Choroid plexus epithelial cell (primary cell): ENCODE measurements at places on chromosomes 6 and 20.

GRCh38 chr20:17761604-17762003 lies 61.8 kb downstream of the BANF2 start:
- DNase-seq, result peak; percentile 23

GRCh38 chr6:113358063-113358583 lies 499.0 kb upstream of the MARCKS start:
- no peak for DNase-seq

DNA sequence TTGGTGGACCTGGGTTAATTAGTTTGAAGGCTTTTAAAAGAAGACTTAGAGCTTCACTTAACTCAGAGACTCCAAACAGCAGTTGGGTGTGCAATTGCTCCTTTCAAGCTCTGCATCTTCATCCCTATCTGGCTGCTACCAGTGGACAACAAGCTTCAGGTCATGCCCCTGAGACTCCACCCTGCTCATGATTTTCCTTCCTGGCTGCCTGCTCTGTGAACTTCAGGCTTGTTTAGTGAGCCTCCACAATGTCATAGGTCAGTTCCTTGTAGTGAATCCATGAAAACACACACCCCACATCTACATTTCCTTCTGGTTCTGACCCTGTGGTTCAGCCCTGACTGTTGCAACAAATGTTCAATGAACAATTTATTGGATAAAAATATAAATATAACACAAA lies 61.1 kb upstream of the MARCKS start:
- no peak for DNase-seq

GRCh38 chr6:71419217-71420094 lies 130.8 kb downstream of the OGFRL1 start:
- no peak for DNase-seq

GRCh38 chr20:63319164-63320040 lies 26.4 kb downstream of the COL20A1 start:
- DNase-seq, result no peak

DNA sequence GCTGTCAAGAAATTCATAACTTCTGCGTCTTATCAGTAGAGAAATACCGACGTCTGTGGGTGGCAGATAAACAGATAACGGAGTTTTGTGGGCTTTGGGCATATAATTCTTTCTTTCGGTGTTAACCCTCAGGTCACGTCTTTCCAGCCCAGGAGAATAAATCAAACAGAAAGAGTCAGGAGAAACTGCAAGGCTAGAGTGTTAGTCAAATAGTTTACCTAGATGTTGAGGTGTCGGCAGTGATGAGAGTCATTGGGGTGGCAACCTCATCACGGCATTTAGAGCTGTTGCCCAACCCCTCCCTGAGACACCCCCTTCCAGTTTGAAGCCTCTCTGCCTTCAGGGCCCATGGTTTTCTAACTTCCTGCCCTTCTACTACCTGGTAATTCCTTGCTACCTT lies 49.5 kb downstream of the ADTRP start:
- no peak for DNase-seq

DNA sequence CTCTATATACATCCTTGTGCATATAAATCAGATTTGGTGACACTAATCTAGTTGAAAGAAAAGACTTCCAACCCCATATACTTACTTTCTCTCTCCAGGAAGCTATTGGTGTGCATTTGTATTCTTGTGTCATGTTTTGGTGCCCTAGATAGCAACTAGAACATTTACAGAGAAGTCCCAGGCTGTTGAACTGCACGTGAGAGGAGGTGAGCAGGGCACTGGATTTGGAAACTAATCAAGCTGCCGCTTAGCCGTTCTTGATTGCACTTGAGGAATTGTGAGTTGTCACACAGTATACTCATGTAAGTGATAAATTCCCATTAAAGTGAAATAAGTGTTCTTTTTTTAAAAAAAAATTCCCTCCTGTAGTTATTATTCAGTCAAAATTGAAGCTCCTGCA lies 7.6 kb downstream of the WRNIP1 start:
- DNase-seq, result no peak

DNA sequence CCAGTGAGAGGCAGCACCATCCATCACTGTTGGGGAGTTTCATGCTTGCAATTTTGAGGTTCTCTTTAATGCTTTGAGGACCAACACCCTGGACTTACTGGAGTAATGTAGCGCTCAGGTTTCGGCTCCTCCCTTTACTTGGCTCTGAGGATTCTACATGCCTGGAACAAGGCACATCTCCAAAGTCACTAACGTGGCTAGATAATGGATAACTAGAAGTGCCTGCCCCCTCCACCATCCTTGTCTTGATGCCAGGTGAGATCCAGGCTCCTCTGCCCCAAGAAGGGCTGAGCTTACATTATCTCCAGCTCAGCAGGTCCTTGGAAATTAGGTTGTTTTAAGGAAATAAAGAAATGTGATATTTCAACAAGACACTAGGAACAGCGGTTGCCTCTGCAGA lies 75.5 kb upstream of the ZNFX1 start:
- no peak for DNase-seq

DNA sequence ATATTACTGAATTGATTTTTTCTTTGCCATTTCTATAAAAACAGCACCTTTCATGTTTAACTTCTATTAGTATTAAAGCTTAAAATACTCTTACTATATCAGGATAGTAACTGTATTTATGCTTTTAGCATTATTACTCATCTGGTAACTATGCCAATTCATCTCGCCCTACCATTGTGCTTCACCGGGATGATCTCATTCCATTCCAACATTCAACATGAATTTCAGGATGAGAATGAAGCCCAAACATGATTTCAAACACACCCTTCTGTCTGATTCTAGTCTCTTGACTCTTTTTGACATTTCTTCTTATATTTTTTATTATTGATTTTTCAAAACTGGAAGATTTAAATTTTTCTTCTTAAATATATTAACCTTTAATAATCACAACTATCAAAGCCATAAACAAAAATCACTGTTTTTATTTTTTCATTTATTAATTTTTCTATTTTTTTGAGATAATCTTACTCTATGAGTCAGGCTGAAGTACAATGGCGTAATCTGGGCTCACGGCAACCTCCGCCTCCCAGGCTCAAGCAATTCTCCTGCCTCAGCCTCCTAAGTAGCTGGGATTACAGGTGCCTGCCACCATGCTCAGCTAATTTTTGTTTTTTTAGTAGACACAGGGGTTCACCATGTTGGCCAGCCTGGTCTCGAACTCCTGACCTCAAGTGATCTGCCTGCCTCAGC lies 46.7 kb downstream of the GJA1 start:
- peak; percentile 73 for DNase-seq

- DNase-seq, result no peak
Observed at GRCh38 chr6:12151433-12151820, 138.7 kb upstream of the EDN1 start.

DNA sequence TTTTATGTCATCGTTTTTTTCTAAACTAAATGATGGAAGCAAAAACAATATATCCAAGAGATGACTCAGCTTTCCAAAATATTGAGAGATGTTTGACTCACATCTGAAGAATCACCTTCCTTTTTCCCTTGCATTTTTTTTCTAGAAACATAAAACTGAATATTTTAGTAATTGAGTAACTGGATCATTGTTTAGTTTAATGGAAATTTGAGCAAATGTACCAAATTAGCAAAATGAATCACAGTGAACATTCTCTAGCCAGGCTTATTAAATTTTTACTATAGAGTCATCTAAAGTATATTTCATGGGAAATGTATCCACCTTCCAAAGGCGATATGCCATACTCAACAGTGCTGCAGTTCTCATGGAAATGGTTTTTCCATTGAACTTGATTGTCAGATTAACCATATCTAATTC lies 145.5 kb downstream of the TENT5A start:
- peak; percentile 49 for DNase-seq

- peak; percentile 87 for DNase-seq
Observed at GRCh38 chr6:80769106-80769505, 662.6 kb downstream of the BCKDHB start.

- DNase-seq, result no peak
Observed at GRCh38 chr6:101403216-101403945, 9.9 kb downstream of the GRIK2 start.

DNA sequence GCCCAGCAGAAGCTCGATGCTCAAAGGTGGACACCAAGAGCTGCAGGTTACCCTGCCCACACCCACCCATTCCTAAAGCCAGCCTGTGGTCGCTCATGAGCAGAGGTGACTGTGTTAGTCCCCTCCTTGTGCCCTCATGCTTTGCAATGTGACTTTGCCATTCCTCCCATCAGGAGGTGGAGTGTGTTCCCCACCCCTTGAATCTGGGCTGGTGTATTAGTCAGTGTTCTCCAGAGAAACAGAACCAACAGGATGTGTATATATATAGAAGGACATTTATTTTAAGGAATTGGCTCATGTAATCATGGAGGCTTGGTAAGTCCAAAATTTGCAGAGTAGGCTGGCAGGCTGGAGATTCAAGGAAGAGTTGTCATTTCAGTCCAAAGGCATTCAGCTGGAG lies 54.4 kb upstream of the RNF24 start:
- DNase-seq, result no peak

- no peak for DNase-seq
Observed at GRCh38 chr6:25435416-25435985, 156.3 kb downstream of the CARMIL1 start.

GRCh38 chr6:128631031-128631430 lies 110.6 kb upstream of the PTPRK start:
- no peak for DNase-seq
